ENCODE measurements at places on chromosomes 1 and 21.

GRCh38 chr1:165885305-165885694 lies 57.9 kb downstream of the UCK2 start:
- DNase-seq = no peak

- DNase-seq = no peak
These were observed 58.9 kb downstream of the VPS26C start for GRCh38 chr21:37208056-37208721.

DNA sequence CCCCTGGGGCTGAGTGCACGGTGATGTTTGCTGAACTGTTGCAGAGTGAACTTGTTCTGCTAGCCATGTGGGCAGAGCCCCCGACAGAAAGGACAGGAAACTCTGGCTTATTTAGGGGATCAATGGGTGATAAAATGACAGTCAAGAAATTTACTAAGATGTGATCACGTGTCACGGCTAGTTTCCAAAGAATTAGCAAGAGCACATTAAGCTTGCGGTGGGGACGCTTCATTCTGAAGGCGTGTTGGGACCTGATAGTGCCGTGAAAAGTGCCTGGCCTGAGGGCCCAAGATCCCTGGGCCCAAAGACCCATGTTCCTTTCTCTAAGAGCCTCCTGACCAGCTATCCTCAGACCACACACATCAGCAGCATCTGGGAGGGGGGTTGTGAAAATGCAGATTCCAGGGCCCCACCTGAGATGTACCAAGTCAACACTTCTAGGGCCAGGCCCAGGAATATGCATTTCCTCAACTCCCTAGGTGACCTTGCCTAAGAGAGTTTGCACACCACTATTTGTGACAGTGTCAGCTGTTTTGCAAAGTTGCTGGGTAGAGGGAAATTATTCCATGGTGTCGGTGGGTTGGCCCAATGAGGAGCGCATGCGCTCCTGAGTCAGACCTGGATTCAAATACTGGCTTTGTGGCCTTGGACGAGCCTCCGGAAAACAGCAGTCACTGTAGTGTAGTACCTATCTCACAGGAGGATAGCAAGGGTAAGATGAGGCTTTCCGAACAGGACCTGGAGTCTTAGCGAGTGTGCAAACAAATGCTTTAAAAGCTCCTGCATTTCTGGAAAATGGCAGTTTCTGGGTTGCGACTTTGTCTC lies 77.5 kb downstream of the SPSB1 start:
- no peak for DNase-seq

DNA sequence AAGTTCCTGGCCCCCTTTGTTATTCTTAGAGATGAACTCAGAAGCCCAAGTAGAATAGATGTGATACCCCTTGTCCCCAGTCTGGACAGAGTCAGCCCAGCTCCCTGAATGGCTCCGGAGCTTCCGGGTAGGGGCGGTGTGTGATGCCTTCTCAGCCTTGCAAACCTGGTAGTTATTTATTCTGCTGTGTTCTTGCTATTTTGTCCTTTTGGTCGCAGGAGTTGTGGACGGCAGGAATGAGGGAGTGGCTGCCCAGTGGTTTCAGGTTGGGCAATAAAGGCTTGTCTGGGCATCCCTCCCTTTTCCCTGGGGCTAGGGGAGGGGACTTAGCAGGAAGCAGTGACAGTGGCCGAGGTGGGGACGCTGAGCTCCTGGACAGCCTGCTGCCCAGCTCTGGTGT lies 2.8 kb downstream of the PTPRU start:
- DNase-seq = no peak

All from activated gamma-delta T cell treated with Interleukin-2 at 50 U/mL for 16 hours (primary cell).